ENCODE measurements at places on chromosomes 11 and 22.

- DNase-seq: no peak
These were observed 19.0 kb upstream of the PTPRJ start for GRCh38 chr11:47961383-47961782.

- no peak for DNase-seq
These were observed 164.4 kb downstream of the BRD1 start for GRCh38 chr22:49663311-49663711.

DNA sequence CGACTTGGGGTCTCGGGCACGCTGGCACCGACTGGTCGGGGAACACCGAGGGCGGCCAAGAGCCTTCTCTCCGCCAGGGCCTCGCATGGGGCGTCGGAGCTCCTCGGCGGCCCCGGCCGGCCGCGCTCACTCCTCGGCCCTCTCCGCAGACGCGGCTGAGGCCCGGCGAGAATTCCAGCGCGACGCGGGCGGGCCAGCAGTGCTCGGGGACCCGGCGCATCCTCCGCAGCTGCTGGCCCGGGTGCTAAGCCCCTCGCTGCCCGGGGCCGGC, 5.6 kb downstream of the TBX1 start:
- DNase-seq: no peak

GRCh38 chr11:112590764-112591163, 330.1 kb upstream of the PLET1 start:
- DNase-seq: no peak

DNA sequence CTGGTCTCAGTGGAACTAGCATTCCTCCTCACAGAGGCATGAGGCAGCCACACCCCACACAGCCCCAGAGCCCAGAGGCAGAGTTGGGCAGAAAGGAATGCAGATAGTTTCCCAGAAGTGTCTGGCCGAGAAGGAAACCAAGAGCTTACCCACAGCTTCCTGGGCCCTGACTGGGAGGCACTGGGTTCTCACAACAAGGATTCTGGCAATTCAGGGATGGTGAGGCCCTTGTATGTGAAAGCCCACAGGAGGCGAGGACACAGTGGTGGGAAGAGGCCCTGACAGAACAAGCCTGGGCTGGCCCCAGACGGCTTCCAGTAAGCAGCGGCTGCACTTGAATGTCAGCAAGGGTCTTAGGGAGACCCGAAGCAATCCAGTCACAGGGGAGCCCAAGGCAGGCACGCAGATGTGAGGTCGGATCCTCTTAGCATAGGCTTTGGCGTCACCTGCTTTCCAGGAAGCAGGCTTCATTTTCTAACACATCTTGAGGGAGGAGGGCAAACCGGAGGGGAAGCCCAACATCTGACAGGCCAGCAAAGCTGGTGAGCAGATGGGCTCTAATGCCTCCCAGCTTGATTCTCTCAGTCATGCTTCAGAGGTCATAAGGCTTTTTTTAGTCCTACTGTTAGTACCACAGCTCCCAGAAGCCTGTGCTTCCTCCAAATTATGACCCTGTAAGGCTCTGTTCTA, 78.3 kb upstream of the AKIP1 start:
- no peak for DNase-seq

All from effector CD4-positive, alpha-beta T cell (primary cell).